IMR-90 (cell line): ENCODE measurements at places on chromosomes 5 and 9.

GRCh38 chr5:159096924-159097783 is 2.6 kb downstream of the EBF1 start:
- H3K4me1 ChIP-seq, result peaks cover 2% of the 10 kb centered on the region
- DNase-seq, result no peak
- H3K4me3 ChIP-seq, result no peak overlapping the region; the same call in 1 of the 2 replicates
- H3K27me3 ChIP-seq, result peaks cover 21% of the 10 kb centered on the region; the same call in 1 of the 2 replicates
- no peaks in the 10 kb centered on the region for H3K36me3 ChIP-seq

DNA sequence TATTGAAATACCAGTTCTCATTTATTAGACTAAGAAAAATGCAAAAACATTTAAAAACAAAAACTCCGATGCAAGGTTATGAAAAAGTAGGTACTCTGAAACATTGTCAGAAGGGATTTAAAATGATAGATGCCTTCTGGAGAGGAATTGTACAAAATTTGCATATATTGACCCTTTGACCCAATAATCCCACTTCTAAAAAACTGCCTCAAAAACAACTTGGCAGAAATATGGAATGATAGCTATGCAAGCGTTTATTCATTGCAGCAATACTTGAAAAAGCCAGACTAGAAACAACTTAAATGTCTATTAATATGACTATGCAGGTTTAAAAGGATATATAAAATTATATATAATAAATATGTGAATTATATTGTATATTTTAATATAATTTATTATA is 118.4 kb downstream of the PLK2 start:
- no peaks in the 10 kb centered on the region for H3K4me1 ChIP-seq
- H3K27me3 ChIP-seq, result no peaks in the 10 kb centered on the region
- no peak for DNase-seq
- no peaks in the 10 kb centered on the region for H3K36me3 ChIP-seq
- H3K4me3 ChIP-seq, result no peak overlapping the region

- H3K36me3 ChIP-seq, result 0 out of 2 replicates have a peak, but pooled peaks cover 2% of the 10 kb centered on the region
- peaks cover 4% of the 10 kb centered on the region for H3K4me1 ChIP-seq
- H3K27ac ChIP-seq, result no peak overlapping the region
- H3K27me3 ChIP-seq, result no peaks in the 10 kb centered on the region
These were observed 273.9 kb downstream of the ARHGEF28 start for GRCh38 chr5:73899916-73900315.

- H3K4me1 ChIP-seq, result peaks cover 6% of the 10 kb centered on the region
- H3K4me3 ChIP-seq, result no peak overlapping the region
- H3K27me3 ChIP-seq, result no peaks in the 10 kb centered on the region
- no peak overlapping the region for H3K27ac ChIP-seq
These were observed 3.8 kb downstream of the TMEM8B start for GRCh38 chr9:35832814-35833213.

DNA sequence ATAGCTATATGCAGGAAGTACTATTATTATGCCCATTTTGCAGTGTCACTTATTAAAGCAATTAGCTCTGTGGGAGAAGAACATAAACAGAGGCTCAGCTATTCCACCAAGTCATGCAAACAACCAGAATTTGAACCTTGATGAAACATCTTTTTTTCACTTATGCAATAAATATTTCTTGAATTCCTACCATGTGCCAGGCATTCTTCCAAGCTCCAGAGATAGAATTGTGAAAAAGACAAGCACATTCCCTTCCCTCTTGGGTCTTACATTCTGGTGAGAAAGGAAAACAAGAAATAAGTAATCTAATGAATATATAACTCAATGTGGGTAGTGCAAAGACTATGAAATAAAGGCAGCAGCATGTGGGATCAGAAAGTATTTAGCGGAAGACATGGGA is 32.1 kb upstream of the ADRB2 start:
- peak; percentile 56 for DNase-seq
- H3K4me3 ChIP-seq, result no peak overlapping the region
- H3K36me3 ChIP-seq, result no peaks in the 10 kb centered on the region
- H3K27me3 ChIP-seq, result no peaks in the 10 kb centered on the region
- 0 out of 2 replicates have a peak overlapping the region, but pooled peaks have one; percentile 36 for H3K27ac ChIP-seq
- H3K4me1 ChIP-seq, result peaks cover 10% of the 10 kb centered on the region

- H3K4me1 ChIP-seq, result peaks cover 8% of the 10 kb centered on the region; the same call in 1 of the 2 replicates
- no peak overlapping the region for H3K27ac ChIP-seq
- no peak for DNase-seq
These were observed 38.3 kb downstream of the LRSAM1 start for GRCh38 chr9:127489471-127490115.
